ENCODE measurements at places on chromosomes 12 and 14.

GRCh38 chr14:99604766-99605298 lies 825 bp upstream of the CCDC85C start:
- DNase-seq, result no peak

DNA sequence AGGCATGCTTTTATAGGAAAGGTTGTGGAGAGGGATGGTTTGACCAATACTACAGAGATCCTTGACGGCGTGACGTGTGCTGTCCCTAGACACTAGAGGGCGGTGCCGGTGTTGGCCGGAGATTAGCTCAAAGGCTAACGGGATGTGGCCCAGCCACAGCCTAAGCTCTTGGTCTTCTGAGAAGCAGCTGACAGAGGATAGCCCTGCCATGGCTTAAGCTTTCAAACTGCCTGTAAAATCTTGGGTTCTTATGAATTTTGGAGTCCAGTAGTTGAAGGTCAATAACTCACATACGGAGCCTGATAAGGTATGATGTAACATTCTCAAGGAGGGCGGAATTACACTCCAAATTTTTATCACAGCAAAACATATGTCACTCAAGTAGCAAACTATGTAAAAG lies 515.7 kb upstream of the ATXN7L3B start:
- DNase-seq, result no peak

DNA sequence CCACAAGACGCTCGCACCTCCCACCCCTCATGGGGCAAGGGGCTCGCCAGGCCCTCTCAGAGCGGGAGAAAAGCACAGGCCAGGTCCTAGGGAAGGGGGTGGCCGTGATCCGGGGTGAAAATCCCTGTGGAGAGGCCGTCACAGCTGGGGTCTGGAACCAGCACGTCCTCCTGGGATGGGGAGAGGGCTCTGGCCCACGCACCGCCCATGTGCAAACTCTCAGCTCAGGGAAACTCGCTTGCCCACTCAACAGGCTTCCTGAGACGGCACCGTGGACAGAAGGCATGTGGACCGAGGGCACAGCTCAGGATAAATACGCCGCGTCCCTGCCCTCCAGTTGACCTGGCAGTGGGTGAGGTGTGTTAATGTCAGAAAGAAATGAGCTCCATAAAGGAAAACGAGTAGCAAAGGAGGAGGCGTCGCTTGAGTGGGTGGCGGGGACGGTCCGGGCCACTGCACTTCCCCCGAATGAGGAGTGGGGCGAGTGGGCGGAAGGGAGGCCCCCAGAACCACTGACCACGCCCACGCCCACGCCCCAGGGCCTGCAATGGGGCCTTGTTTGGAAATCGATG lies 57.6 kb upstream of the GALNT9 start:
- DNase-seq, result no peak

DNA sequence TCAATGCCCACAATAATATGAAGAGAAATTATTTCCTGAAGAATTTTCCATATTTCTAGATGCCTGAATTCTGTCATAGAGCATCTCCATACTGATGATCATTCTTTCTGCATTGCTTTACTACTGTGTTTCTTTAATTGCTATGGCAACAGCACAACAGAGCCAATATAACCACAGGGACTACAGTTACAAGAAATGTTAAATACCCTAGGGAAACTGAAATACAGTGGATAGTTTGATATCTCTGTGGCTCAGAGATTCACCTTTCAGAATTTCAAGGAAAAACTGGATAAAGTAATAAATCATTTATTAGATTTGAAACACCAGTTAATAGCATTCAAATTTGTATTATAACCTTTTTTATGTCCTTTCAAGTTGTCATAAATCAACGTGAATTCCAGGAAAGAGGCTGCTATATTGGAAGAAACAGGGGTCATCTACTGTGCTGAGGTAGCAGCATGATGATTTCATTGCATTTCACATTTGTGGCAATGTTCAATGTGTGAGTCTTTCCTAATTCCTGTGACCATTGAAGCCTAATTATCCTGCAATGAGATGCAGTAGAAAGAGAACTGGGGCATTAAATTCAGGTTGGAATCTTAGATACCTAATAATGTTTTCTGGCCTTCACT lies 267.1 kb downstream of the LRFN5 start:
- no peak for DNase-seq

- DNase-seq, result no peak
These were observed 27.7 kb downstream of the KLC1 start for GRCh38 chr14:103656756-103657133.

DNA sequence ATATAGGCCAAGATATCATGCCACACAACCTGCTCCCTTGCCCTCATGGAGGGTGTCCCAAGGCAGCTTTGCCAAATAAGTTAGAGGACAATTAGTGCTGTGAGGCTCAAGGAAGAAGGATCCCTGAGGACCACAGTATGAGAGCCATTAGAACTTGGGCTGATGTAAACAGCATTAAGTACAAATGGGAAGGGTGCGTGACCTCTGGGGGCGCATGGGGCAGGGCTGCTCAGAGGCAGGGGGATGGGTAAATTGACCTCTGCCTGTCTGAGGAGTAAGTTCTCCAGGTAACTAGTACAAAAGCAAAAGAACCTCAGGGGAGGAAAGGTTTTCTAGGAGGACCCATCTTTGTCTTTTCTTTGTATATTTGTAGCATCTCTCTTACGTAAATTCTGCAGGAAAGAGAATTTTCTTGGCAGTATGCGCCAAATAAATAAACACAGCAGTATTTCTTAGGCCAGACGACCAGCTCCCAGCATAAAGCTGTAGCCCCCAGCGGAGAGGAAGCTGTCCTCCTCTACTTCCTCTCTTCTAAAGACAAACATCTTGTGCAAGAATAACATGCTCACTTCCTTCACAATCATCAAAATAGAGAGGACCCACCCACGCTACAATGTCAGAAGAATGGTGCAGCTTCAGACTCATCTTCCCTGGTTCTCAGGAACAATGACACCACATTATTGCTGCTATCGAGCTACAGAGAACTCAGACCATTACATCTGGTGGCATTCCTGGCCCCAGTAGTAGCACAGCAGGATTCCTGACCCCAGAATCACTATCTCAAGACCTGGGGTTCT lies 16.4 kb upstream of the VWF start:
- no peak for DNase-seq
